ENCODE measurements at places on chromosomes 6 and 20.

DNA sequence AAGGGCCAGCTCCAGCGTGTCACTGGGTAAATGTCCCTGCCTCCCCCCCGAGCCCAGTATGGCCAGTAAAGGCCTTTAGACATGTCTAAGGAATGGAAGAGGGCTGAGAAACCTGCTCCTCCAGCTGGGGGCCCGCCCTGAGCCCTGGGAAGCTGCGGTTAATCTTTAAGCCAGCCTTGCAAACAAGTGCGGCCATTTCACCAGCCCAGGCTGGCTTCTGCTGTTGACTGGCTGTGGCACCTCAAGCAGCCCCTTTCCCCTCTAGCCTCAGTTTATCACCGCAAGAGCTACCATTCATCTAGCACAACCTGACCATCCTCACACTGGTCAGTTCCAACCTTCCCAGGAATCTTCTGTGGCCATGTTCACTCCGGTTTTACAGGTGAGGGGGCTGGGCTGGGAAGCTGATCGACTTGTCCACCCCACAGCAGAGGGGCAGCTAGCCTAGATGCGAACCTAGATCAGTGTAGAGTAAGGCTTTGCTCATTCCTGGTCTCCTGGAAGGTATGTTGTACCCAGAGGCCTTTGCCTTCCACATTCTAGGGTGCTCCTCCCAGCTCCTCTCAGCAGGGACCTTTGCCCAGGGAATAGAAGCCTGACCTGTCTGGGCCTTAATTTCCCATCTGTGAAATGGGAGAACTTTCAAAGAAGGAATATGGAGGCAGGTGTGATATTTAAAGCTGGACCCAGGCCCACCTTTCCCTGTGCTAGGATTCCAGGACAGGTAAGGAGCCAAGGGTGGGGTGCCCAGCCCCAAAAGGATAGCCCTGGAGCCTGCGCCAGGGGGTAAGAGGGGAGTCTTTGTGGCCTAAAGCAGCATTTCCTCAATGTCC is 1.2 kb upstream of the SRC start:
- DNase-seq, result no peak

DNA sequence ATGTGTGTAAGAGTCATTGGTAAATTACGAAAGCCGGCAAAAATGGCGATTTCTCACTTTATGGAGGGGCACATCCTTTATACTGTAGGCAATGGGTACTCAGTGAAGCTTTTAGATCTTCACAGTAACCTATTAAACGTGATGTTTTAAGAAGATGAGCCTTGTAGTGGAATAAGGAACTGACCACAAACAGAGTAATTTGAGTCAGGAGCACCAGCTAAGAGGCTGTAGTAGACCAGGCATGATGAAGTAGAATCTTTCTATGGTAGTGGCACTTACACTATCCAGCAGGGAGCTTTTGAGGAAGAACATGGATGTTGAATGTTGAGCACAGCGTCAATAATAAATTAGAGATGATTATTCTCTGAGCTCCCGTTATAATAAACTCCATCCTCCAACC is 65.9 kb downstream of the HIVEP2 start:
- DNase-seq, result no peak

DNA sequence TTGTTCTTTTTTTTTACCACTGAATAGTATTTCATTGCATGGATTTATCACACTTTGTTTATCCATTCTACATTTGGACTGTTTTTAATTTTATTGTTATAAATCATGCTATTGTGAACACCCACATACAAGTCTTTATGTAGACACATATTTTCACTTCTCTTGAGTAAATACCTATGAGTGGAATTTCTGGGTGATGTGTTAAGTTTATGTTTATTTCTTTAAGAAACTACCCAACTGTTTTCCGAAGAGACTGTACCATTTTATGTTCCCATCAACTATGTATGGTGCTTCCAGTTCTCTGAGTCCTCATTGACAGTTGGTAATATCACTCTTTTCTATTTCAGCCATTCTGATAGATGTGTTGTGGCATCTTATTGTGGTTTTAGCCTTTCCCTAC is 54.0 kb downstream of the RIN2 start:
- no peak for DNase-seq

DNA sequence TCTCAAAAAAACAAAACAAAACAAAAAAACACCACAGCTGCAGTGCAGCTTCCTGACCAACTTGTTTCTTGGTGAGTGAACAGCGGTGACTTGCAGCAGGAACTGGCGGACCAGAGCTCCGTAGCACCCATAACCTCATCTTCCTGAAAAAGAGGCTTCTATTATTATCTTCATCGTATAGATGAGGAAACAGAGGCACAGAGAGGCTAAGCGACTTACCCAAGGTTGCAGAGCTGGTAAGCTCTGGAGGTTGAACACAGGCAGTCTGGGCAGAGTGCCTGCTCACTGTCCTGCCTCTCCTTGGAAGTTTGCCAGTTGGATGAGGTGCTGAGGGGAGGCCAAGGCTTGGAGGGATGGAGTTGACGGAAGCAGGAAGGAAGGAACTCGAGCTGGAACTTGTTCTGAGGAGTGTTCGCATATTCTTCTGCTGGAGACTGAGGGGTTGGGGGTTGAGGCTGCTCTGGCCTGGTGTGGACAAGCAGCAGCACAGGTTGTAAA is 47.9 kb upstream of the CCDC167 start:
- DNase-seq, result peak; percentile 67

- DNase-seq, result peak; percentile 45
Observed at GRCh38 chr20:4949833-4950178, 51.5 kb downstream of the SLC23A2 start.

- peak; percentile 19 for DNase-seq
Observed at GRCh38 chr6:116398316-116399010, 27.7 kb downstream of the DSE start.

GRCh38 chr6:69265706-69266105 is 531.1 kb downstream of the LMBRD1 start:
- no peak for DNase-seq

DNA sequence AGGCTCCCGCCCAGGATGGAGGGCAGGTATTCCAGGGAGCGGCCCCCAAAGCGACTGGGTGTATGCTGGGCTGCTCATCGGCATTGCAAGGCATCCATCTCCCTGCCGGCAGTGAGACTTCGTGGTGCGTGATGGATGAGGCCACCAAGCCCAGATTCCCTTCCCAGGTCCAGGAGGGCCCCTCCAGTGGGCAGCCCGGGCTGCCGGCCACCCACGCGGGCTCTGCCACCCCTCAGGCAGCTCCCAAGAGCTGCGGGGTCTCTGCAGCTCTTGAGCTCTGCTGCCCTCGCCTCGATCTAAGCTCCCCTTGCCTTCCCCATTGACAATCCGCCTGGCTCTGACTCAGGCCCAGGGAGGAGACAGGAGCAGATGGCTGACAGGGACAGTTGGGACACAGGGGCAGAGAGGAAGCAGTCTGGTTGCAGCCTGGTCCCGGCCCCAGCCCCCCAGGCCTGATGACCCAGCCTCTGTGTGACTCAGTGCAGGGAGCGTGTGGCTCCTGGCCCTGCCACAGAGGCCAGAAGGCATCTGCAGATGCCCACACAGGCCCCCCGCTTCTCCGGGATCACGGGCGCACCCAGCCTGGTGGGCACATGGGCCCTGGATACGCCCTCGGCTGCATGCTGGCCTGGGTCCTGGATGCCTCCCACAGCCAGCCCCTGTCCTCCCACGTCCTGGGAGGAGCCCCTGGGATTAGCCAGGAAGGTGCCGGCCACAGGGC is 33.0 kb downstream of the SLCO4A1 start:
- peak; percentile 71 for DNase-seq

DNA sequence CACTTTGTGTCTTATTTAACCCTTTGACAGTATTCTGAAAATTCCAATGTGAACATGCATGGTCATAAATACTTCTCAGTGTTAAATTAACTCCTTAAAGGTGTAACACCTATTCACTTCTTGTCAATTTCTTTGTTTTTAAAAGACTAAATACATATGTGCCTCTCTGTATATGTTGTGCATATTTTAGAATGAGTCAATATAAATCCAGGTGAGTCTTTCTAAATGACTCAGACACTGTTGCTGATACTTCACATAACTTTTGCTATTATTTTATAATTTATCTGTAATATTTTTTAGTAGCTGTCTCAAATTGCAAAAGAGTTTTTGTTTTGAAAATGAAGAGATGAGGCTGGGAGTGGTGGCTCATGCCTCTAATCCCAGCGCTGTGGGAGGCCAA is 36.0 kb downstream of the TIAM2 start:
- no peak for DNase-seq

GRCh38 chr6:157468054-157468453 is 87.1 kb downstream of the ZDHHC14 start:
- no peak for DNase-seq

- no peak for DNase-seq
Observed at GRCh38 chr6:63418741-63419140, 99.0 kb upstream of the LGSN start.

DNA sequence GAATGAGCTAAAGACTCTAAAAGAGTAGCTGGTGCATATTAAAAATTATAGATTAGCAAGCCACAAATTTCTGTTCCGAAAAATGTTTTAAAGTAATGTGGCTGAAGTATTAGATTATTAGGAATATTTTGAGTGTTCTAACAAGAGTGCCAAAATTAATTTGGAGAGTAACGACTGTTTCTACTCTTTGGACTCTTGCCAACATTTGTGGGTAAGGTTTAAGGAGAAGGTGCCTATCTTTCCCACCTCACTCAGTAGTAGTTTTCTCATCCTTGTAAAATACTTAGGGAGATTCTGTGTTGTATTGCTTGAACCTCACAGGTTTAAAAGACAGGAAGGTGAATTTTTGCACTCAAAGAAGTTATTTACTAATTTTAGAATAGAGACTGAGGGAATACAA is 5.0 kb downstream of the HSF2 start:
- DNase-seq, result no peak

- DNase-seq, result no peak
Observed at GRCh38 chr6:36836111-36837021, 2.9 kb downstream of the CPNE5 start.

DNA sequence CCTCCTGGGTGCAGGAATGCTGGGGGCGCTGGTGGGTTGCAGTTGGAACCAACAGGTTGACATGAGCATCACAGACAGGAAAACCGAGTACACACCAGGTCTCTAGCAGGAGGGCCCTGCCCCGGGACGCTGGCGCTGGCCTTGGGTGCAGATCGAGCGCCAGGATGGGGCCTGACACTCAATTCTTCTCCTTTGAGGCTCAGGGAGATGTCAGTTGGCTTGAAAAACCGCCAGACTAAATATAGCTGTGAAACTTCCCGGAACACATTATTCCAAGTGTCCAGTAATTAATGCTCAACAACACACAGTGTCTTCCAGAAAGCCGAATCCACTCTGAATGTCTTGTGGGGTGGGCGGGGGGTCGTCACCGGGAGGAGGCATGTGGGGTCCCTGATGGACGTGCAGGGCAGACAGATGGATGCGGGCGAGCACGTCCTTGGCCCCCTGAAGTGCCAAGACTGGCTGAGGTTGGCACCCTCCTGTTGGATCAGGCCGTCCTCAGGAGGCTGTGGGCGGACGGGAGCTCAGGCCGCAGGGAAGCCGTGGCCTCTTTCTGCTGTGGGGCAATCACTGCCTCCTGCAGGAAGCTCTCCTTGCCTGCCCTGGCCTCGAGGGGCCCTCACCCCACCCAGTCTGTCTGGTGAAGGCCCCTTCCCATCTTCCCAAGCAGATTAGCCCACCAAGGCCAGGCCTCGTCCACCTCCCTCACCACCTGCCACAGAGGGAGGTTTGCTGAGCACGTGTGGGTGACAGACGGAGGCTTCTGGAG is 19.4 kb upstream of the GATA5 start:
- no peak for DNase-seq

DNA sequence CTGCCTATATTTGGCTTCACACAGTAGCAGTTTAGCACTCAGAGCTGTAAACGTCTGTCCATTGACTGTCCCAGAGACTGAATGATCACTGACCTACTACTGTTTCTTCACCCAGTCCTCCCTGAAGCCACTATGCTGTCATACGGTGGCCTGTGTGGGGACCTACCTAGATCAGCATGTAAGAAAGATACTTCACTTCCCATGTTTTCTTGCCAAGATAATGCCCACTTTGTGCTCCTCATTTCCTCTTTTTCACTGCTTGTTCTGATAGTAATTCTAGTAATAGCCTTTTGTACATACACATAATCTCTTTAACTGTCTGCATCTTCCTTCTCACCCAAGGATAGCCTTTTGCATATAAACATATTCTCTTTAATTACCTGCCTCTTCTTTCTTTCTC is 109.9 kb upstream of the TIAM2 start:
- DNase-seq, result no peak

DNA sequence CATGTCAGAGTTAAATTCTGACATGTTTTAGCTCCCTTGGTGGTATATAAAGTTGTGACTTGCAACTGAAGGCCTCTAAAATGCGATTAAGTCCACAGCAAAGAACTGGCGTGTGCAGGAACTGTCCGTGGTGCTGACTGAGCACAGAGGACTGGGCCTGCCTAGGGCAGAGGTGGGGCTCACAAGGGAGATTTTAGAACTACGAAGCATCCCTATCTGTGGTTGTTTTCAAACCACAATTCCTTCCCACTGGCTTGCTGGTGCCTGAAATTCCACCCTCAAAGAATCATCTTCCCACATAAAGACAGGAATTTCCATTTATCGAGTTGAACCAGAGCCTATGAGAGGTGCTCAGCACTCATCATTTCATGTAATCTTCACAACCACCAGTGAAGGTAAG is 30.1 kb downstream of the RIMS4 start:
- DNase-seq, result peak; percentile 82

GRCh38 chr6:139748353-139749146 is 374.1 kb upstream of the CITED2 start:
- DNase-seq, result no peak

DNA sequence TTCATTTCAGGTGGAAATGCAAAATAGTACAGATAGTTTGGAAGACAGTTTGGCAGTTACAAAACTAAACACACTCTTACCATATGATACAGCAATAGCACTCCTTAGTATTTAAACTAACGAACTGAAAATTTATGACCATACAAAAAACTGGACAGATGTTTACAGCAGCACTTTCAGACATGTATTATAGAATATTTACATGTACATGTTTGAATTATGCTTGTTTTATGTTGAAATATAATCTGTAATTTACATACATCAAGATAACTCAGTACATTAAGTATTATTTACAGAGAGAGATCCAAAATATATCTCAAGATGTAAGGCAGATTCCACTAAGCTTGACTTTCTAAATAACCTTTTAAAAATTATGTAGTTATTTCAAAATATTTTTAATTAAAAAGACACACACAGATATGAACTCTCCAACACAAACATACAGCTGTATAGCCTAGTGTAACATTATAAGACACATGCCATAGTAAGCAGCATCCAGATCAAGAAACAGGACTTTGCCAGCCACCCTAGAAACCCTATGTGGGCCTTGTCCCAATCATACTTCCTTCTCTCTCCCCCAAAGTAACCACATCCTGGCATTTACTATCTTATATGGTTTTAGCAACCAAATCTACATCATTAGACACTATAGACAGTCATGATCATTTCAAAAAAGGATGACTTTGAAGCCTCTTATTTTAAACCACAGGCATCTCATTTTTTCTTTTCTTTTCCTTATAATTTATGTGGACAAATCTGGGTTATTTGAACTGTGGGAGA is 82.2 kb downstream of the MAN1A1 start:
- no peak for DNase-seq

GRCh38 chr6:9025228-9025627 is 589.9 kb upstream of the SLC35B3 start:
- no peak for DNase-seq

GRCh38 chr6:80489911-80490635 is 383.6 kb downstream of the BCKDHB start:
- DNase-seq, result no peak

All from tongue (tissue), 3 donors.